ENCODE measurements at places on chromosomes 16 and 17.

DNA sequence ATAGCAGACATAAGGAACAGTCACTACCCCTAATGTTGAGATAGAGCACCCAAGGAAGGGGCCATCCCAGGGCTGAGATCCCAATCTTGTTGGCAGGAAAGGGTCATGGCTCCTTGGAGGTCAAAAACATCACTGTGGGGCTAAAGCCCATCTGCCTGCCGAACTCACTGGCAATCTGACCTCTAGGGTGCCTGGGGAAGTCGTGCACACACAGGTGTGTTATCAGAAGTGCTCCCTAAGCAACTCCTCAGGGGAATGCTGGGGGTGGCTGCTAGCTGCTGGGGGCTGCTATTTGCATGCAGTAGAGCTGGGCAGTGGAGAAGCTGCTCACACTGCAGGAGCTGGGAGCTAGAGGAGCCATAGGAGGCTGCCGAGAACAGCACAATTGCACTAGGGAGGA, 47.5 kb upstream of the PHOSPHO1 start:
- no peak for DNase-seq

GRCh38 chr16:65782611-65783600, 583.6 kb upstream of the CDH5 start:
- no peak for DNase-seq

DNA sequence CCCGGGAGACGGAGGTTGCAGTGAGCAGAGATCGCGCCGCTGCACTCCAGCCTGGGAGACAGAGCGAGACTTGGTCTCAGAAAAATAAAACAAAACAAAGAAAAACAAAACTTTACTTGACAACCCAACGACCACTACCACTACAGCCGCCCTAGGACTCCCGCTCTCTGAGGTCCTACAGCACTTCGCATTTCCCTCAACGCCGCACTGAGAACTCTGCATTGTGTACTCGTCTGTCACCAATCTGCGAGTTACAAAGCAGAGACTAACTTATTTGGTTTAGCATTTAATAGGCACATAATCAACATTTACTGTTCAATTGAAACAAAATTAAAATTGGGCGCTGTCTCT, 479 bp upstream of the ZNF207 start:
- DNase-seq, result no peak

DNA sequence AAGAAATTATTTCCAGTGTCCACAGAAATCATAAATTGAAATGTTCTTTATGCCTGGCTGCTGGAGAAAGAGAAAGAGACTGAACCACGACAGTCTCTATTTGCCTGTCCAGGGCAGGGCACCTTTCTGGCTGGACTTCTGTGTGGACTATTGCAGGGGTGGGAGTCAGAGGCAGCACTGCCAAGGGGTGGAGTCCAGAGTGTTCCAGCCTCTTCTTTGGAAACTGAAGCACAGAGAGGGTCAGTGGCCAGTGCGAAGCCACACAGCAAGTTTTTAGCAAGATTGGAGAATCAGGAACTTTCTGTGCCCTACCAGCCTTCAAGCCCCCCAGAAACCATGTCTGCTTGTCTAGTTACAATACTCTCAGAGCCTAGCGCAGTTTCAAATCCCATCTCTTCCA, 15.3 kb downstream of the KCNG4 start:
- no peak for DNase-seq

DNA sequence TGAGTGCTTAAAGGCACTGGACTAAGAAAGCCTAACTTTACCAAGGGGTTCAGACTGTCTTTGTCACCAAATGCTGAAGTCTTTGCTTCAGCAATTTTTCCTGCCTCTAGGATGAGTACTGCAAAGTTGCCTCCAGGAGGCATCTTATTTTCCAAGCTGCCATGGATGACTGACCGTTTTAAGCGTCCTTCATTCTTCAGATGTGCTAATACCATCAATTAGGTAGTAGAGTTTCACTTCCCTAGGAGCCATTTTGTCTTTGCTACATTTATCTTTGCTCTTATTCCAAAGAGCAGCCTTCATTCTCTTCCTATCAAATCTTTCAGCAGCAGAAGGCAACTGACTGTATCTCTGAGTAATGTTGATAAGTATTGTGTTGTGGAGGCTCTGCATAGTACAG, 440.1 kb downstream of the CDH13 start:
- no peak for DNase-seq

GRCh38 chr17:81336930-81337325, 41.8 kb upstream of the SLC38A10 start:
- no peak for DNase-seq

- DNase-seq, result no peak
Observed at GRCh38 chr17:36059406-36059805, 4.7 kb upstream of the CCL18 start.

Measured in stimulated activated CD4-positive, alpha-beta T cell treated with anti-CD3 and anti-CD28 coated beads, Interleukin-2, amount 100 ng/mL, for 4 hours (primary cell).